ENCODE measurements at places on chromosomes 7 and 10. TPM values are rescaled to one million over a fixed set of nuclear protein-coding genes. Genes with fewer than 3 reads are reported as not detected.

DNA sequence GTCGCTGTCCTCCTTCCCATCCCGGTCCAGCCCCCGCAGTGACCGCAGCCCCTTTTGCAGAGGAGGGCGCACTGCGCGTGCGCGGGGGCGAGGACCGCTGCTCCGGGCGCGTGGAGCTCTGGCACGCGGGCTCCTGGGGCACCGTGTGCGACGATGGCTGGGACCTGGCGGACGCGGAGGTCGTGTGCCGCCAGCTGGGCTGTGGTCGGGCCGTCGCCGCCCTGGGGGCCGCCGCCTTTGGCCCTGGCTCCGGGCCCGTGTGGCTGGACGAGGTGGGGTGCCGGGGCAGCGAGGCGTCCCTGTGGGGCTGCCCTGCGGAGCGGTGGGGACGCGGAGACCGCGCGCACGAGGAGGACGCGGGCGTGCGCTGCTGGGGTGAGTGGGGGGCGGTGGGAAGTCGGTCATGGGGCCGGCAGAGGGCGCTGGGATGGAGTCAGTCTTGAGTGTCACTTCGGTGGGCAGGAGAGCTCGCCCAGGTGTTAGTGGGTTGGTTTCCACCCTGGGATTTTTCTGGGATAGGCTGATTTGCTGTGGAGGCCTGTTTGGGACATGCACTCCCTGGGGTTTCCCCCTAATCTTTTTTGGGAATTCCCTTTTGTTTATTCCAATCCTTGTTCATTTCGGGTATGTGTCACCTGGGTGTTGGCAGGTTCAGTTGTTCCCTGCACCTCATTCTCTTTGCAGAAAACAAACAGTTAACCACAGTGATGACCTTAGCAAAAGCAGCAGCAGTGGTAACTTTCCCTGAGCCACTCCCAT lies 11.6 kb downstream of the SCART1 start:
- no peak overlapping the region for H3K4me3 ChIP-seq
- H3K27ac ChIP-seq = no peak overlapping the region
- H3K27me3 ChIP-seq = no peaks in the 10 kb centered on the region
- no peak for DNase-seq

GRCh38 chr10:132209130-132209529 lies 22.4 kb downstream of the DPYSL4 start:
- no peak for DNase-seq
- peaks cover 4% of the 10 kb centered on the region for H3K4me1 ChIP-seq
- no peaks in the 10 kb centered on the region for H3K36me3 ChIP-seq
- no peak overlapping the region for H3K4me3 ChIP-seq
- no peak overlapping the region for H3K27ac ChIP-seq

GRCh38 chr7:107926481-107926880 lies 35.5 kb downstream of the DLD start:
- no peak for DNase-seq
- H3K4me3 ChIP-seq = no peak overlapping the region
- peaks cover 40% of the 10 kb centered on the region for H3K36me3 ChIP-seq
- H3K27ac ChIP-seq = no peak overlapping the region
- no peaks in the 10 kb centered on the region for H3K27me3 ChIP-seq
- H3K4me1 ChIP-seq = no peaks in the 10 kb centered on the region

OR6B1 gene
- total RNA-seq = not detected

DNA sequence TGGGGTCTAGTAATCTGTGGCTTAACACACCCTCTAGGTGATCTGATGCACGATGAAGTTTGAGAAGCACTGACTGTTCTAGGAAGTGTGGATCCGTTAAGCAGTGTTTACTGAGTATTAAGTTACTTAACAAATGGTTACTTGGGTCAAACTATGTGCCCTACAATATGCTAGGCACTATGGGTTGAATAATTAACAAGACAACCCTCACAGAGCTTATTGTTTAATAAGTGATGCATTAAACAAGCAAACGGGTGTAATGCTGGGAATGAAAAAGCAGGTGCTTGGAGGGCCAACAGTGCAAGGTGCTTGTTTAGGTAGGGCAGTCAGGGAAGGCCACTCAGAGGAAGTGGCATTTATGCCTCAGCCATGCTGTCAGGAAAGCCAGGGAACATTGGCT lies 378.0 kb upstream of the PODXL start:
- no peaks in the 10 kb centered on the region for H3K27me3 ChIP-seq
- H3K4me3 ChIP-seq = no peak overlapping the region
- no peaks in the 10 kb centered on the region for H3K4me1 ChIP-seq
- DNase-seq = no peak
- no peak overlapping the region for H3K27ac ChIP-seq

DNA sequence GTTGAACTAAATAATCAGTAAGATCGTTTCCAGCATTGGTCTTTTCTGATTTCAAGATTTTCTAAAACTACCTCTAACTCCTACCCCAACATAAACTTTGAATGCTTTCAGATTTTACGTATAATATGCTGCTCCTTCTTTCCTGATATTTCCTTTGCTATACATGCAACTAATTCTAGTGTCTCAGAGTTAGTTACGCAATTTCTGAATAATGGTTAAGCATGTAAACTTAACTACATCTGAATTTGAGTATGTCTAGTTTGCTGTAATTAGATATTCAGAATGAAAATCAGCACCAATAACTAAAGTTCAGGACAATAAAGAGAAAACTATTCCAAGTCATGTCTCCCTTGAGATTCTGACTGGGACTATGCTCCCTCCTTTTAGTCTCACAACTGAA lies 71.0 kb downstream of the SEMA3C start:
- peaks cover 5% of the 10 kb centered on the region for H3K4me1 ChIP-seq
- DNase-seq = no peak
- no peak overlapping the region for H3K4me3 ChIP-seq

DNA sequence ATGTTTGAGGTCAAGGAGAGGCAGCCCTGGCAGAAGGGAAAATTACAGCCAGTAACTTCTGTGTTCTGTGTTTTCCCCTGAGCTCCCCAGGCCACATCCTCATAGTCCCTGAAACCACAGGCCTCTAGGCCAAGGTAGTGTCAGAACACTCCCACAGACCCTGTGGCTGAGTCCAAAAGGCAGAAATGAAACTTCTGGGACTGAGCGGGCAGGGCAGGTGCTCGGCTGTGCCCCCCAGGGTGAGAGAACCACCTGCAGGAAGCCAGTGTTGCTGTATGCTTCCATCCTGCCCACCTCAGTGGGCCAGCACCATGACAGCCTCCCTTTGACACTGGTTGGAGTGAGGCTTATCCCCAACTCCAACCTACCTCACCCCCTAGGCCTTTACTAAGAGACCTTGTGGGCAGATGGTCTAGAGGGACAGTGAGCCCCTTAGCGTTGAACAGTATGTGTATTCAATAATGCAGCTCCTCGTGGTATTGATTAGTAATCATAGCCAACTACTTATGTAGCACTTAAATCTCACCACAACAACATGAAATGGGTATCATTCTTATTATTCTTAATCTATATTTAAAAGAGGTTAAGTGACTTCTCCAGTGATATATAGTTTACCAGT lies 30.3 kb downstream of the PIK3CG start:
- H3K27me3 ChIP-seq = no peaks in the 10 kb centered on the region
- no peak overlapping the region for H3K27ac ChIP-seq
- H3K4me1 ChIP-seq = peaks cover 2% of the 10 kb centered on the region
- no peak overlapping the region for H3K4me3 ChIP-seq
- DNase-seq = no peak

DNA sequence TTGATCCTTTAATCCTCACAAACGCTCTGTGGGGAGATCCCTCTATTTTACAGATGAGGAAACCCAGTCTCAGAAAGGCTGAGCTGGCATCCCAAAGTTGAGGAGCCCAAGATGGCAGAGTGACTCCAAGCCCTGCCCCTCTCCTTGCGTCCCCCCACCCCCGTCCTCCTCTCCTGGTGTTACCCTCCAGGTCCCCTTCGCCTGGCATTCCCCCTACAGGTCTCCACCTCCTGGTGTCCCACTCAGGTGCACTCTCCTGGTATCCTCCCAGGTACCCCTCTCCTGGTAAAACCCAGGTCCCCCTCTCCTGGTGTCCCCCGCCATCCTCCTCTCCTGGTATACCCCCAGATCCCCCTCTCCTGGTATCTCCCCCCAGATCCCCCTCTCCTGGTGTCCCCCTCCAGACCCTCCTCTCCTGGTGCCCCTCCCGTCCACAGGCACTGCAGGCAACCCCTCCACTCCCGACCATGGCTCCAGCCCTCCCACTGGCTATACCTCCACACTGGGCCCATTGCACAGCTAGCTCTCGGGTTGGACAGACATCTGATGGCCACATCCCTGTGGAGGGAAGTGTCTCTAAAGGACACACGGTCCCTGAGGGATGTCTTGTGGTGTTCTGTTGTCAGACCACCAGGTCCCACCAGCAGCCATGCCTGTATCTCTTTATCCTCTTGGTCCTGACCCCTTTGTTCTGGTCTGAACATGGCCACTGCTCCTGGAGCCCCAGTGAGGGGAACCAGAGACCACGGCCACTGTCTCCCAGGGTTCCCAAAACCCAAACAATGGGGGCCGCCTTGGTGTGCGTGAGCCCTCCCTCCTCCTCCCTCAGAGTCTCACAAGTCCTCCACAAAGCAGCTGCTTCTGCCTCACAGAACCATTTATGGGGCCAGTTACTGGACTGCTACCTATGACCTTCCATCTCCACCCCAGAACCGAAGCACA lies 37.2 kb downstream of the CALML3 start:
- no peaks in the 10 kb centered on the region for H3K36me3 ChIP-seq
- DNase-seq = no peak
- no peak overlapping the region for H3K4me3 ChIP-seq
- H3K27me3 ChIP-seq = no peaks in the 10 kb centered on the region

DNA sequence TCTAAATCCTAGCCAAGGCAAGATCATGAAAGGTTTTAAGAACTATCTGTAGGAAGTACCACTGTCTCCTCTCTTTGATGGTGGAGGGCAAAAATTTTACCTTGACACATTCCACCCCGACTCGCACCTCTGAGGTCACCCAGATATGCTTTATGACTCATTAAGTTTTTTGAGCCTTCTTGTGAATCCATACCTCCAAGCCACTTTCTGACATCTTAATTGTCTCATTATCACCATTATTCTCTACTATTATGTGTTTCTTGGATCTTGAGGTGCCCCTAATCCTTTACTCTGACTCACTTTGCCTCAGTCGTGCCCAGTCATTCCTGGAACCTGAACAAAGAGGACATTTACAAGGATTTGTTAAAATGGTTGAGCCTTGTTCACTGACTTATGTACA lies 146.6 kb downstream of the RAPGEF5 start:
- no peak overlapping the region for H3K27ac ChIP-seq
- no peaks in the 10 kb centered on the region for H3K36me3 ChIP-seq
- no peak overlapping the region for H3K4me3 ChIP-seq
- DNase-seq = no peak
- H3K27me3 ChIP-seq = peaks cover 3% of the 10 kb centered on the region

DNA sequence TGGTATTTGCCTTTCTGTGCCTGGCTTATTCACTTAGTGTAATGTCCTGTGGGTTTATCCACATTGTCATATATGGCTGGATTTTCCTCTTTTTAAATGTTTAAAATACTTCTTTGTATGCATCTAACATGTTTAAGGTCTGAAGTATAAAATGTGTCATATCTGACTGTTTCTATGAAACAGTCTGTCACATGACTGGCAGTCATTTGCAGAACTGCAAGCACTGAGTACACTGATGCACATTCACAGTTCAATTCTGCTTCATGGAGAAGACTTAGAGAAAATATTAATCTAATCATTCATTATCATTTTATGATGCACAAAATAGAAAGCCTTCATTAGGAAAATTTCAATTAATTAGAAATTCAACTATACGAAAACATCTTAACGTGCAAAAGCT lies 119.7 kb upstream of the PRSS58 start:
- H3K27me3 ChIP-seq = no peaks in the 10 kb centered on the region
- no peak for DNase-seq
- H3K36me3 ChIP-seq = no peaks in the 10 kb centered on the region
- no peak overlapping the region for H3K4me3 ChIP-seq

GRCh38 chr10:96468845-96469244 lies 44.9 kb downstream of the TLL2 start:
- no peaks in the 10 kb centered on the region for H3K27me3 ChIP-seq
- H3K4me3 ChIP-seq = no peak overlapping the region
- no peaks in the 10 kb centered on the region for H3K36me3 ChIP-seq
- H3K4me1 ChIP-seq = no peaks in the 10 kb centered on the region
- DNase-seq = no peak
- no peak overlapping the region for H3K27ac ChIP-seq

DNA sequence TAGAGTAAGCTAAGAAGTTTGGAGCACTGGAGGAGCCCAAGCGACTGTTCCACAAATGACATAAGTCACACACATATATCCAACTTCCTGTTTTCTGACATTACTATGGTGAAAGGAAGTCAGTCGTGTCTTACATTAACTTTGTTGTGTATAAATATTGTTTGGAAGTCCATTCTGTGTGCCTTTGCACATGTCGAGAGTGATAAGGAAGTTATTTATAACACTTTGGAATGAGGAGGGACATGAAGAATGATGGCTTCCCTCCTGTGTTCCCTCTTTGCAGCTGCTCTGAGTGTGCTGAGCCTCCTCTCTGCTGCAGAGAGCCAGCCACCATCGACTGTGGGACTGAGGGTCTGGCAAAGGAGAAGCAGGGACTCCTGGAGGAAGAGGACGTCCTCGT lies 40.4 kb upstream of the MGMT start:
- peaks cover 14% of the 10 kb centered on the region for H3K4me1 ChIP-seq
- no peaks in the 10 kb centered on the region for H3K36me3 ChIP-seq
- no peak overlapping the region for H3K27ac ChIP-seq
- no peak for DNase-seq
- H3K27me3 ChIP-seq = no peaks in the 10 kb centered on the region

VGF gene
- 0.99 TPM for total RNA-seq

GRM8 gene
- 0.18 TPM for total RNA-seq

- H3K4me1 ChIP-seq = no peaks in the 10 kb centered on the region
- no peak for DNase-seq
- no peak overlapping the region for H3K4me3 ChIP-seq
Measured at GRCh38 chr7:134724606-134725005, 54.8 kb upstream of the CALD1 start.

DNA sequence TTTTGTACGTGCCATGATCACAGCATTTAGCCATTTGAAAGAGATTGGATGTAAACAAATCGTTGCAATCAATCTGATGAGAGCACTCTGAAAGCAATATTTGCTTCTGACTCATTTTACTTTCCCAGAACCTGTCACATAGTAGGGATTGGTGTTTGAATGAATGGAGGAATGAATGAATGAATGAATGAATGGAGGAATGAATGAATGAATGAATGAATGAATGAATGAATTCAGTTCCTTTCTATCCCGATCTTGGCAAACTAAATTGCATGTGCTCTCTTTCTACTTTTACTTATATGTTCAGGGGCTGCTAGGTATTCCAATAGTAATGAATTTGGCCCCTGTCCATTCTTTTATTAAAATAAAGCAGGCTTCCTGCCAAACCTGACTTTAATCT lies 1091.7 kb upstream of the CELF2 start:
- no peak for DNase-seq
- no peaks in the 10 kb centered on the region for H3K4me1 ChIP-seq

DNA sequence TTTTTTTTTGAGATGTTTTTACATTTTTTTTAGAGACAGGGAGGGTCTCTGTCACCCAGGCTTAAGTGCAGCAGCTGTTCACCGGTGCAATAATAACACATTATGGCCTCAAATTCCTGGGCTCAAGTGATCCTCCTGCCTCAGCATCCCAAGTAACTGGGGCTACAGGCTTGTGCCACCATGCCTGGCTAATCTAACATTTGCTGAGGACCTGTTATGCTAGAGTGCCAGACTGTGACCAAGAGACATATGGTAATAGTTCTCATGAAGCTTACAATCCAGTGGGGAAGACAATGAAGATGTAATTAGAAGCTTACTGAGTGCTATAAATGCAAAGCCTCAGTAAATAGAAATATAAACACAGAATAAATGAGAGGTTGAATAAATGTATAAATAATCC lies 17.6 kb upstream of the ORC5 start:
- DNase-seq = no peak
- H3K36me3 ChIP-seq = no peaks in the 10 kb centered on the region
- no peaks in the 10 kb centered on the region for H3K4me1 ChIP-seq
- H3K4me3 ChIP-seq = no peak overlapping the region

PCLO gene
- total RNA-seq = 0.67 TPM
